AG08396 (cell line): ENCODE measurements at places on chromosomes 2 and 18.
A peak's percentile ranks its signal among the peaks of the same experiment; 100 is the strongest.

DNA sequence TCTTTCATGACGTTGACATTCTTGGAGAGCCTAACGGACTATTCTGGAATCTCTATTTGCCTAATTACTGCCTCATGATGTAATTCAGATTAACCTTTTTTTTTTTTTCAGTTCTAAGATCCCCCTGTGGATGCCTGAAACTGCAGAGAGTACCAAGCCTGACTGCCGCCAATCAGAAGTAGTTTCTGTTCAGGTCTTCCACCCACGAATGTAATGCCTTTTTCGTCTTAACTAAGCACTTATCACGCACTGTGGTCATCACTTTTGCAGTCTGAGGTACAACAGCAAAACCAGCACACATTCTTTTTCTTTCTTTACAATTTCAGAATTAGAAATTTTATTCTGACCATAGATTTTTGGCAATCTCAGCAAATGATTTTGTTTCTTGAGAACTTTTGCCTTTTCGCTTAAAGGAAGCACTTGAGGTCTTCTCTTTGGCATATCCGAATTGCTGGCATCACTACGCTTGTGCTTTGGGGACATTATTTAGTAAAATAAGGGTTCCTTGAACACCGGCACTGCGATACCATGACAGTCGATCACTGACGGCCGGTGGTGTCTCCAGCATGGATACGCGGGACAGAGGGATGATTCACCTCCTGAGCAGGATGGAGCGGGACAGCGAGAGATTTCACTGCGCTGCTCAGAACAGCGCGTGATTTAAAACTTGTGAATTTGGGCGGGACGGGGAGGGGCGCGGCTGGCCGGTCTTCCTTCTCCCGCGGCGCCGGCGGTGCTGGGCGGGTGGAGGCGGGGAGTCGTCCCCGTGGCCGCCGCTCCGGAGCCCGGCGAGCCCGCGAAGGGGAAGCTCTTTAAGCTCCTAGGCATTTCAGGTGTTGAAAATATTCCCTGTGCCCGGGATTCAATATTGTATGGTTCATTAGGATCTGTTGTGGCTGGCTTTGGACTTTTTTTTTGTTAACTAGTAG lies 32.0 kb upstream of the GPR55 start:
- peak; percentile 79 for DNase-seq

GRCh38 chr18:58909521-58909920 lies 44.8 kb downstream of the ZNF532 start:
- no peak for DNase-seq

GRCh38 chr18:75199327-75199726 lies 9.6 kb downstream of the PTGR3 start:
- no peak for DNase-seq

DNA sequence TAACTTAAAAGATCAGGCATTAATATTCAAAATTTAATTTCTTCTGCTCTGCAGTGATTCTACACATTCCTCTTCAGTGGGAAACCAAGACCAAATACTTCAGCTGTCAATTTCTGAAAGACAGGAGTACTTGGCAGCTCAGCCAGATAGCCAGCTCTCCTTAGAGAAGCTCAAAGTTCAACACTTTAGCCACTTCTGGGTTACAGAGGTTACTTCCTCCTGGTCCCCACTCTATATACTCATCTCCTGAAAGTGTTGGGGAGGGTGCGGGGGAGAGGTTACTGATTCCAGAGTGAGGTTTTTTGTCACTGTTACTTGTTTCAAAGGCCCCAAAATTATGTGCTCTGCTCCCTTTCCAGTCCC lies 4.1 kb downstream of the CYTIP start:
- no peak for DNase-seq
